ENCODE measurements at places on chromosomes 2 and 18. TPM values are rescaled to one million over a fixed set of nuclear protein-coding genes. Genes with fewer than 3 reads are reported as not detected.

Gene INHBB
- 2.4 TPM for polyA plus RNA-seq

Gene AQP12A
- not detected for polyA plus RNA-seq

Gene SERPINB10
- polyA plus RNA-seq, result not detected

Gene RPIA
- 13.5 TPM for polyA plus RNA-seq

Gene CDC42EP3
- polyA plus RNA-seq, result 37.3 TPM

Gene GPR35
- 0.84 TPM for polyA plus RNA-seq

Gene UPP2
- polyA plus RNA-seq, result not detected

Gene IL36A
- not detected for polyA plus RNA-seq

Gene RNPEPL1
- polyA plus RNA-seq, result 108 TPM

Gene THSD7B
- polyA plus RNA-seq, result 0.14 TPM

Gene RAPGEF4
- 5.9 TPM for polyA plus RNA-seq

Gene C1QL2
- polyA plus RNA-seq, result not detected

Gene NAGK
- 53.5 TPM for polyA plus RNA-seq

Gene POTEI
- polyA plus RNA-seq, result 0.16 TPM

DNA sequence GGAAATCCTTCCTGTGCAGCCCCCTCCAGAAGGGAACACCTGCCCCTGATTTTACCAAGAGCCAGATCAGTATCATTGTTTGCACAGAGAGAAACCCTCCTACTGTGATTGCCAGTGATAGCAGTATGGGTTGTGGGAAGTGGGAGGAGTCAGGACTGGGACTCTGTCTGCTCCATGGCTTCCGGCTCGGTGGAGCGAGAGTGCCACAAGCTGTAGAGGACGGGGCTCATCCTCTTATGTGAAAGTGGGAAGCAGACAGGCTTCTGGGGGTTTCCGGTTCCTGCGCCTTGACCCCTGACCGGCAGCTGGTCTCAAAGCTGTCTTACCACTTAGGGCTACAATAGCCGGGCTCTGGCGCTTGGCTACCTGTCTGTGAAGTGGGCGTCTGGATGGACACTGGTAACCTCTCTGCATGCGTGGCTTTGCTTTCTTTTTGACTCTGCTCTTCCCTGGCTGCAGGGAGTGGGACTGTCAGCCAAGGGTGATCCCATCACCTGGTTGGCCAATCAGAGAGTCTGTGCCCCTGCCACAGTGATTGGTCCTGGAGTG, 79.7 kb downstream of the BCL2L11 start:
- no peak for DNase-seq

DNA sequence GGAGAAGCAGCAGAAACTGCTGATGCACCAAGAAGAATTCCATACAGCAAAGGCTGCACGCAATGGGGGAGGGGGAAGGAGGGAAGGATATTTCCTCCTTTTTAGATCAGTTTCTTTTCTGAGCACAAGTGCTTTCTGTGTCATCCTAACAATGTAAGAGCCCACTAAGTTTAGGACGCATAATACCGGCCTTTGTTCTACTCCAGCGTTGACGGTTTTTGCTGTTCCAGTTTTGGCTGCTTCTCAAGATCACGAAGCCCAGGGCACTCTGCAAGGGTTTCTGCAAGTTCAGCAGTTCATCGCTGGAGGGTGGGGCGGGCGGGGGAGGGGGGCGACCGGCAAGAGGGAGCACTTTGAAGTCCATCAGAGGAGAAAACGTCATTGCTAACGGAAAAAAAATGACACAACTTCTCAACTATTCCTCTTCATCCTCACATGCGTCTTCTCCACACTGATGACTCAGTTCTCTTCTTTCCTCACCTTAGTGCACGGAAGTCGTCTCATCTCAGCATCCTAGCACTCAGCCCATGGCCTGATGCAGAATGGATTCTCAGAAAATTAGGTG, 8.7 kb downstream of the FAM178B start:
- no peak for DNase-seq

DNA sequence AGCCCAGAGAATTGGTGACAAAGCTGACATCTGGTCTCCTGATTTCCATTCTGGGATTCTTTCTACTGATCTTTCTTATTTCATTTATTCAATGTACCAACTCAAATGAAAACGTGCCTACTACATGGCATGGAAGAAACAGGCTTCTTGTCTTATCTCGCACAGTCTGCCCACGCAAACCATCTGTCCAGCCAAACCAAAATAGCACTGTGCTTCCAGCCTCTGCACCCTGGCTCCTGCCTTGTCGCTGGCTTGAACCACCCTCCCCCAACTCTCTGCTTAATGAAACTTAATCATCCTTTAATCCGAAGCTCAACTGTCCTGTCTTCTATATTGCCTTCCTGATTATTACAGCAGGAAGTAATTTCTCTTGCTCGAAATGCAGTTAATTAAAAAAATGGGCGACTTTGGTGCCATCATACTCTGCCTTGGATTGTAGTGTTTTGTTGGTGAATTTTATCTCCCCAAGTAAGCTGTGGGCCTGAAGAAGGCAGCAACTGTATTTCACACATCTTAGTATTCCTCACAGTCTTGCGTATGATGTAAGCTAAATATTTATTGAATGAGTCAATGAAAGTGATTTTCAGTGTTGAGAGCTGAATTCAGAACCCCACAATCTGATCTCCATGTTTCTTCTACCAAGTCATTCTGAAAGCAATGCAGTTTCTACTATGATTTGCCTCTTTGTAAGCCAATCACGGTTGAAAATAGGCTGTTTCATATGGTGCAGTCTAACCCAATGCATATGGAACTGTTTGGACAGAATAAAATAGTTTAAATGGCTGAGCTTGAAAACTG, 190.8 kb downstream of the TMEM247 start:
- DNase-seq, result no peak

DNA sequence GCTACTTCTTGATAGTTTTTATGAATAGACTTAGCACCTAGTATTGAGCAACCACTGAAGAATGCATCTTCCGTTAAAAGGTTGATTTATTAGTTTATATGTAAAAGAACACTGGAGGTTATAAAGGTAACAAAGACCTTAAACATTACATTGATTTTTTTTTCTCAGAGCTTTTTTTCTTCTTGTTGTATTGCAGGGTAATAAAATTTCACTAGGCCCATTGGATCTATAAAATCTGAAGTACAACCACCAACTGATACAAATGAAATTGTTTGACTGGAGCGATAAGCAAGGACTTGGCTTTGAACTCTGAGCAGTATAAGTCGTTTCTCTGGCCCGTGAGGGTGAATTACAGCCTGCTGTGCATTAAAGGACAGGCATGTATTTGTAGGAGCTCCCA, 344.0 kb downstream of the LRRTM1 start:
- DNase-seq, result no peak

GRCh38 chr18:73520229-73520628, 627.4 kb downstream of the FBXO15 start:
- no peak for DNase-seq

DNA sequence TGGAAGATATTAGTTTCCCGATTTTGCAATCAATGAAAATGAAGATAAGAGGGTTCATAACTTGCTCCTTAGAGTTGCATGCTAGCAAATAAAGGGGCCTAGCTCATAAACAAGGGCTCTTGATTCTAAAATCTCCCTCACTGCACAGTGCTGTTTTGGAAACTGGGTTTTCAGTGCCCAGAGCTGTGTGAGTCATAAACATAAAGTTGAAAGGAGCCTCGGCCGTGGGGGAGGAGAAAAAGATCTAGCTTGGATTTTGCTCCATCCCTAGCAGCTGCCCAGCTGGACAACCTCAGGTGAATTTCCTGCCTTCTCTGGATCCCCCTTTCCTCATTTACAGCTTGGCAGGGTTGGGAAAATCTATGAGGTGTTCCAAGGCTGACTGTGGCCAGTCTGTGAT, 42.5 kb downstream of the LYPD1 start:
- no peak for DNase-seq

GRCh38 chr2:120576509-120577474, 158.9 kb upstream of the GLI2 start:
- DNase-seq, result peak; percentile 59

GRCh38 chr2:208320686-208321085, 54.6 kb downstream of the PIKFYVE start:
- DNase-seq, result peak; percentile 79

DNA sequence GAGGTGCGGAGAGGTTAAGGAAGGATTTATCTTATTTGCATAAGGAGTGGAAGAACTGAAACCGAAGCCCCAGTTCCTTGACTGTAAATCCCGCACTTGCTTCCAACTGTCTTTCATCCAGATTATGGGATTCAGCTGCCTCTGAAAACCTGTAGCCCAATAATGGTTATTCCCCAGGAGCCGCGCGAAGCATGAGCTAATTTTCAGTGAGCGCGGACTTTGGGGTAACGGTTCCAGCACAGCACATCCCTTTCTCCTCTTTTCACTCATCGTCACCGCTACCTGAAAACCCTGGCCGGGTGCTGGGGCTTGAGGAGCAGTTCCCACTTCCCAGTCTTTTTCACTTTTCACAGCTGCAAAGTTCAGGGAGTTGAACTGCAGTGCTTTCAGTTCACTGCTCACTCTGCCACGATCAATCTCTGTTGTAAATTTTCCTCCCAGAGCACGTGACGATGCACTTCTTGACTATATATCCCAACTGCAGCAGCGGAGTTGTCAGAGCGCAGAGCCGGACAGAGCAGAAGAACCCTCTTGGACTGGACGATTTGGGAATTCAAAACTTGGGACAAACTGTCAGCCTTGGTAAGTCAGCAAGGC, at the start of gene KCNE4:
TSS of gene KCNE4 (plus strand) at position 498 of the 597 bp plus-strand sequence. CDS start 641 bp downstream, outside the sequence.
- peak; percentile 65 for DNase-seq

- no peak for DNase-seq
Observed at GRCh38 chr18:24530630-24531111, 70.2 kb downstream of the HRH4 start.

GRCh38 chr18:35999925-36000324, 27.4 kb downstream of the RMP24 start:
- DNase-seq, result no peak

DNA sequence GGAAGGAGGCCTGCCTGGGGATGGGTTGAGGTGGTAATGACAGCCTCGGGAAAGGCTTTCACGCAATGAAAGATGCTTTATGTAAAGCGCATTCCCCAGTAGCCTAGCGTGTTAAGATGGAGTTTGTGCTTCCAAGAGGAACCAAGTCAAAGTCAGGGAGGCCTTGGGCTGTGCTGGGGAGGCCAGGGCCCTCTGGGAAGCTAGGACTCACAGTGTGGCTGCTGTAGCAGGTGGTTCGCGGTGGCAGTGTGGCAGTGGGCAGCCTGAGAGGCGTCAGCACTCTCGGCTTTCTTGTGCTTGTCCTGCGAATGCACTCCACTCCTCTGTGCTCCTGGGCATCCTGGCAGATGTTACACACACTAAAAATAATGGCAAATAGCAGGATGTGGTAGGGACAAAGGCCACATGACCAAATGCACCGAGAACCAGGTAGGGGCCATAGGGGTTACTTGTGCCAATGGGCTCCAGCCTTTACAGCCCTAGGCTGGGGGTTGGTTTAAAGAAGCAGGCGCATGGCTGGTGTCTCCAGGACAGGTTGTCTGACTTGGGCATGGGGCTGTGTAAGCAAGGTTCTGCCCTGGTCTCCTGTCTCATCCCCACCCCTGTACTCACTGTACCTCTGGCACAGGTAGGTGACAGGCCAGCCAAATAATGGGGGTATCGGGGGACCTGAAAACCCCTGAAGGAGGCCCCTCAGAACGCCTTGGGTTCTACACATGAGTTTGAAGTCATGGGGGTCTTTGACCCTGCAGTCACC, 154.4 kb upstream of the TWIST2 start:
- no peak for DNase-seq

DNA sequence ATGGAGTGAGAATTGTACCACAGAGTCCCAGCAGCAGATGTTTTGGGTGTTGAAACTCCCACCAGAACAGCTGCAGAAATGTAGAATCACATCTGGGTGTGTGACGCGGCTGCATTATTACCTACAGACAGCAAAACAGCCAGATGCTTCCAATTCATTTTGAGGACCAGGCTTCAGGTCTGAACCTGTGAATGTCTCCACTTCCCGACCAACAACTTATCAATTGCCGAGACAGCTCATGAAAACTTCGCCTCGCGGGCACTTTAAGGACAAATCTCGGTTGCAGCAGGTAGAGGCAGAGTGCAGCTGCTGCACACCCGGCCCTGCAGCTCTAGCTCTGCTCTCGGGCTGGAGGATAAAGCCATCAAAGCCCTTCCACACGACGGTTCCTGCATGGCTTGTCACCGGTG, 202.0 kb downstream of the HRH4 start:
- no peak for DNase-seq

GRCh38 chr2:140643761-140644187, 1487.0 kb downstream of the LRP1B start:
- DNase-seq, result no peak

DNA sequence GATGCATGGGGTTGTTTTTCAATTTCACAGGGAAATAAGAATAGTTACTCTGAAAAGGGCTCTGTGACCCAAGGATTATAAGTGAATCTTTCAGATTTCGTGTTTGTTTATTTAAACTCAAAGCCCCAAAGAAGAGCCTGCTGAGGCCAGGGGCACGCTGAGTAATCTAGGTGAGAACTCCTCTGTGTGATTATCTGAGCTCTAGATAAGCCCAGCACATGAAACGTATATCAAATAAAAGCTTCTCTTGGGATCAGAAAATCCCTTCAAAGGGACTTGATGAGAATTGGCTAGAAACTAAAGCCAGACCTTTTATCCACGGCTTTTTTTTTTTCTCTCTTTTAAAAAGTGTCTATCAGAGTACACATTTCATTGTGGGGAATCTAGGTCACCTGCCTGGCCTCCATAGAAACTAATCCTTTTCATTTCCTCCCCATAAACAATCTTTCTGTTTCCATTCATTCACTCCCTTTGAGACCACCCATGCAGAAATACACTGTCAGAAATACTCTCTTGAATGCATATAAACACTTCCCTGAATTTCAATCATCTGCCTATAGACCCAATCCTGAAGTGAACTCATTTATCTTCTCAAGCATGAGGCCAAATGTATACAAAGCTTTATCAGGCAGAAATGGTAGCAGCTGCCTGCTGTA, 137.4 kb downstream of the RIT2 start:
- DNase-seq, result no peak

- no peak for DNase-seq
Observed at GRCh38 chr2:133405252-133405651, 163.0 kb downstream of the NCKAP5 start.

GRCh38 chr2:131046028-131046917, 47.0 kb downstream of the FAM168B start:
- no peak for DNase-seq

DNA sequence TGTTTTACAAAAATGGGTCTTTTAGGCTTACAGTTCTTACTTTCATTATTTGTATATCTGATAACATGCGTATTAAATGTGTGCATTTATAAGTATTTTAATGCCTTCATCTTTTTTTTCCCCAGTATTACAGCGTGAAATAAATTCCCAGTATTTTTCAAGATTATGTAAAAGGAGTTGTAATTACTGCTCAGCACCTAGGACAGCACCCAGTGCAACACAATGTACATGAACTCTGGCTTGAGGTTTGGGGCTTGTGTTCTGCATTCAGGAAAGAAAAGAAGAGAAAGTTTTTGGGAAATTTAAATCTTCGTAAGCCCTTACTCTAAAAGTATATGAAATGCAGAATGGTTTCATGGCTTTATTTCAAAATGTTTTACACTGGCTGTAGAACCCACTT, 16.7 kb downstream of the ZNF638 start:
- no peak for DNase-seq

GRCh38 chr2:15241201-15241600, 319.9 kb downstream of the NBAS start:
- DNase-seq, result no peak

DNA sequence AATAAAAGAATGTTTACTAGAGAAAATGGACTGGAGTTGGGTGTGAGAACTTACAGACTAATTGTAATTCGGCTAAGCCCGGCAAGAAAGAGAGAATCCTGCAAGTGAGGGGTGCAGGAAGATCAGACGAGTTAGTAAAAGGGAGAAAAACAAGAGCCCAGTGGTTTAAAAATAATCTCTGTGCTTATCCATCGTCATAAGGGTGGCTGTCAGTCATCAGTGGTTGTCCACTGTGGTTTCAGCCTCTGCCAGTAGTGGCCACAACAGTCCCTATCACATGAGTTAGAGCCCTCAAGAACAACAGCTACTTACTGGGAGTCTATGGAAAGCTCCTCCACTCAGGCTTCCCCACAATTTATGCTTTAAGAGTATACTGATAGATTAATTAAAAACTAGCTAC, 239.8 kb downstream of the SETBP1 start:
- DNase-seq, result no peak
